GM12891 (cell line): ENCODE measurements at places on chromosomes 6 and 20.

DNA sequence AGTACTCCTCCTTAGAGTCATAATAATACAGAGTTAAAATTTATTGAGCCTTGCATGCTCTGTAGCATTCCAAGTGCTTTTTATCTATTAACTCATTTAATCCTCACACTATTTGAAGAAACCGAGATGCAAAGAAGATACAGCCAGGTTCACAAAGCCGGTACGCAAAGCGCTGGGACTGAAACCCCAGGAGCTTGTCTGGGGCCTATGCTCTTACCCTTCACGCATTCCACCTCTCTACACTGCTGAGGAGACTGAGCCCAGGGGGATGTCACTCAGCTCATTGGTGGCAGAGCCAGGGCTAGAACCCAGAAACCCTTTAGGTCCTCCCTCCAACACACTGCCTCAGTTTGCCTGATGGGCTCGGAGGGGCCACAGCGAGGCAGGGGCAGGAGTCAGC, 19.7 kb upstream of the MRPS18A start:
- no peak for DNase-seq

- DNase-seq, result no peak
Measured at GRCh38 chr6:45272626-45273025, 55.5 kb upstream of the RUNX2 start.

DNA sequence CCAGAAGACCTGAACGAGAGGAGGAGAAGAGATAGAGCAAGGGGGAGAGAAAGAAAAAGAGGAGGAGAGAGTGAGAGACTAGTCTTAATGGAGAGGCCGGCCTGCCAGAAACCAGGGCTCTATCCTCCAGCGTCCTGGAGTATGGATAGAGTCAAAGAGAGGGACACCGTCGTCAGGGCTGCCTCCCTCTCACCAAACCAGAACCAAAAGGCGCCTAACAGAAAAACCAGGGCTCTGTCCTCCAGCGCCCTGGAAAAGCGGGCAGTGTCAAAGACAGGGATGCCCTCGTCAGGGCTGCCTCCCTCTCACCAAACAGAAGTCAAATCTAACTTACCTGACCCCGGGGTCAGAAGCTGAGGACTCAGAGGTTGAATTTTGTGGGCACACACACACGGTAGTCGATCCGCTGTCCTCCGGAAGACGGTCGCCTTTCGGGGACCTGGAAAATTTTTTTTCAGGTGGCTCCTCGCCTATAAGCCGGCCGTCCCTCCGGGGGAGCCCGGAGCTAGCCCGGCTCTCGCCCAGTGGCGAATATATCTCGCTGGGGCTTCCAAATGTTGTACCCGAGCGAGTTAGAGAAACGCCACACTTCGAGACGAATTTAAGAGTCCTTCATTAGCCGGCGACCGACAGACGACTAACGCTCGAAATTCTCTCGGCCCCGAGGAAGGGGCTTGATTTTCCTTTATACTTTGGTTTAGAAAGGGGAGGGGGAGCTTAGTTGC, 148.2 kb downstream of the TRIM27 start:
- no peak for DNase-seq

- no peak for DNase-seq
Measured at GRCh38 chr6:73062130-73062529, 163.2 kb downstream of the KHDC1L start.

GRCh38 chr20:58531063-58531462, 15.9 kb upstream of the APCDD1L start:
- no peak for DNase-seq

- DNase-seq, result no peak
Measured at GRCh38 chr6:153106021-153106420, 25.1 kb downstream of the RGS17 start.

DNA sequence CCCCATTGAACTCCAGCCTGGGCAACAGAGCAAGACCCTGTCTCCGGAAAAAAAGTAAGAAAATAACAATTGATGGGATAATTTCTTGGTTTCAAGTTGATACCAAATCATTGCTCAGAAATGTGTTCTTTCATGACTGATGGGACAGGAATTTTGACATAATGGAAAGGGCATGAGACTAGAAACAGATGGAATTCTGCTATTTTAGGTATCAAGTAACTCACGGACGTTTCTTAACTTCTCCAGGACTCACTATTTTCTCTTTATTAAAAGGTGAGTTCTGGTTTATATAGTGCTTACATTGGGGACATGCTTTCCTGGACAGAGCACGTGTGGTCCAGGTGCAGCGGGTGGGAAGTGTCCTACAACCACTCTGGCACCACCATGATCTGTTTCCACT, 6.0 kb upstream of the DSP start:
- no peak for DNase-seq

GRCh38 chr6:42269974-42270510, 52.4 kb upstream of the MRPS10 start:
- DNase-seq, result no peak

DNA sequence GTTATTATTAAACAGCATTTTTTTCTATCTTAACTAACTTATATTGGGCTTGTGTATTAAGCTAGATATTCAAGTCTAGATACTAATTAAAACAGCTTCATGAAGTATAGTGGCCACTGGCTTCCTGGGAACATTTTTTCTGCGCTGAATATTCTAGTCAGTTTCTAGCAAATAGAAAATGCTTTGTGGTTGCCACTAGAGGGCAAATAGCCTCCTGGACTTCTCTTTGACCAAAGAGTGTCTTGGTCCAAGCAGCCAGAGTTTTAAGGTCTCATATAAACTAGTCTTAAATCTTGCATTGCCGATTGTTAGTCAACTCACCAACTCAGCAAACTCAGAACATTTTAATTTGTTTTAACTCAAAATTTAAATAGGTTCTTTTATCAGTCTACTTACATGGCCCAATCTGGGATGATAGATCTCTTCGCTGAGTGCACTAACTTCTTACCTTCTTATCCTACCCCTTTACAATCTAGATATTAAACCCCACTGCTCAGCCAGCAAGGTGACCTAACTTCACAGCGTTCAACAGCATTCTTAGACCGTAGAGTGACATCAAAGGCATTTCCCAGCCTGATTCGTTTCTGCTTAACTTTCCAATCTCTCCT, 24.6 kb upstream of the ID4 start:
- no peak for DNase-seq

- peak; percentile 35 for DNase-seq
Measured at GRCh38 chr6:134097114-134097707, 44.8 kb upstream of the SLC2A12 start.

GRCh38 chr20:3135507-3136070, 24.1 kb downstream of the FASTKD5 start:
- DNase-seq, result no peak

DNA sequence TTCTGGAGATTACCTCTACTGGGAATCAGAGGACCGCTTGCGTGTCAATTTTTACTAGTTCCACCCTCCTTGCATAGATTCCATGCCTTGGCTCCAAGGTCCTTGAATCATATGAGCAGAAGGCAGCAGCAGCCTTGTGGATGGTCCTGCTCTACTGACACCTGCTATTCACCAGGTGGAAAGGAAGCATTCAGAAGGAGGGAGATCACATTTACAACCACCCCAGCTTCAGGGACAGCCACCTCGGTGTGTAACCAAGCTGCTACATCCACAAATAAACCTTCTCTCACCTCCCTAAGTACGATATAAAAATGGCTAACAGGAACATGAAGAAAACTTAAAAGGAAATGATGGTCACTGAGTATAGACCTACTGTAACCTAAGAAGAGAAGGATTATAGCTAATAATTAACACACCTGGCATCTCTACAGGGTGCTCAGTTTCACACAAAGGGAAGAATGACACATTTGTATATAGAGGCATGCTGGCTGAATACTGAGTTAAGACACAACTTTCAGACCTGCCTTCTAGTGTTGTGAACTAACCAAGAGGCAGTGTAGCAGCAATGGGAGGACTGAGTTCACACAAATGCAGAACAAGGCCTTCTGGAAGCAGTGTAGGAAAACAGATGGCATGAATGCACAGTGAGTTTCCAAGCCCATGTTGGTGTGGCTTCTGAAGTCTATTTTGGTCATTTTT, 46.3 kb upstream of the SRPK1 start:
- no peak for DNase-seq

GRCh38 chr6:3226481-3227362, 731 bp downstream of the TUBB2B start:
- peak; percentile 57 for DNase-seq

DNA sequence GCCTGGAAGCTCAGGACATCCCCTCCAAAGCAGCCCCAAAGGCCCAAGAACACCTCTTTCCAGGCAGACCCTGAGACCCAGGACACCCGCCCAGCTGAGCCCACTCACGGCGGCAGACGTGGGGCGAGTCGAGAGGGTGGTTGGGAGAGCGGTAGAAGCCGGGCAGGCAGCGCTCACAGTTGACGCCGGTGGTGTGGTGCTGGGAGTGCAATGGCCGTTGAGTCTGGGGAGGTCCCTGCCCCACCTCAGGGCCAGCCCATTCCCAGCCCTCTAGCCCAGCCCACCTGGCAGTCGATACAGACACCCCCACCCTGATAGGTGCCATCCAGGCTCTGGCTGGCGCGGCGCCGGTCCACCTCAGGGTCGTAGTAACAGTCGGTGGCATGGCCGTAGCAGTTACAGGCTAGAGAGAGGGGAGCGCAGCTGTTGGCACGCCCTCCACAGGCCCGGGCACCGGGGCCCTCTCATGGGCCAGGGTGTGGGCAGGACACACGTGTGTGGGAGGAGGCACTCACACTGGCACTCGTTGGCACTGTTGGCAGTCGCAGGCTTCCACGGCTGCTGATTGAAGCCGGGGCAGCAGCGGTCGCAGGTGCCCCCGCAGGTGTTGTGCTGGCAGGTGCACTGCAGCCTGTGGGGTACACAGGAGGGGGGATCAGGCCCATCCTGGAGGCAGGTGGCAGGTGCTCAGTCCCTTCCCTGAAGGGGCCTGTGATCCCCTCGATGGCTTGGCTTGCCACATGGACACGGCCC, 20.5 kb downstream of the LAMA5 start:
- no peak for DNase-seq

- no peak for DNase-seq
Measured at GRCh38 chr6:157928428-157928827, 53.2 kb upstream of the SYNJ2 start.

DNA sequence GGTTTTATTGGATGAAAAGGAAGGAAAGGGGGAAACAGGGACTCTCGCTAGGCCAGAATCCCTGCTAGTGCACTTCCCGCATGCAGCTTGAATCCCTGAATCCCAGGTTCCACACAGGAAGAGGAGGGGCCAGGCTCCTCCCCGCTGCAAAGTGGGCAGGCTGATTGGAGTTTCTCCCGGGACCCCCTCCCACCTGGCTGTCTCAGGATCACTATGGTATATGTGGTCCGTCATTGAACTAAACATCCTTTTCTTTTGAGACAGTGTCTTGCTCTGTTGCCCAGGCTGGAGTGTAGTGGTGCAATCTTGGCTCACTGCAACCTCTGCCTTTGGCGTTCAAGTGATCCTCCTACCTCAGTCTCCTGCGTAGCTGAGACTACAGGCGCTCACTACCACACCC, 70.7 kb downstream of the FAM50B start:
- DNase-seq, result no peak

- no peak for DNase-seq
Measured at GRCh38 chr6:33426590-33427511, 7.0 kb downstream of the SYNGAP1 start.

DNA sequence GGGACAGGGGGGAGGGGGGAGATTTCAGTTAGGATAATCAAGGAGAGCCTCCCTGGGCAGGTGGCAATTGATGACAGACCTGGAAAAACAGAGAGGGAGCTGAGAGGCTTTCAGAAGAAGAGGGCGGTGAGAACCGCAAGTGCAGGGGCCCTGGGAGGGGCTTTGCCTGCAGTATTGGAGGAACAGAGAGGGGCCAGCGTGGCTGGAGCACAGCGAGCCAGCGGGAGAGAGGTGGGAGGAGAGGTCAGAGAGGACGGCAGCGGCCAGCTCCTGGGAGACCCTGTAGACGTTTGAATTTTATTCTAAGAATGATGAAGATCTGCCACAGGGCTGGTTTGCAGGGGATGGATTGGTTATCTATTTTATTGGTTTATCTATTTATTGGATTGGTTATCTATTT, 34.5 kb upstream of the NOL4L start:
- DNase-seq, result no peak

DNA sequence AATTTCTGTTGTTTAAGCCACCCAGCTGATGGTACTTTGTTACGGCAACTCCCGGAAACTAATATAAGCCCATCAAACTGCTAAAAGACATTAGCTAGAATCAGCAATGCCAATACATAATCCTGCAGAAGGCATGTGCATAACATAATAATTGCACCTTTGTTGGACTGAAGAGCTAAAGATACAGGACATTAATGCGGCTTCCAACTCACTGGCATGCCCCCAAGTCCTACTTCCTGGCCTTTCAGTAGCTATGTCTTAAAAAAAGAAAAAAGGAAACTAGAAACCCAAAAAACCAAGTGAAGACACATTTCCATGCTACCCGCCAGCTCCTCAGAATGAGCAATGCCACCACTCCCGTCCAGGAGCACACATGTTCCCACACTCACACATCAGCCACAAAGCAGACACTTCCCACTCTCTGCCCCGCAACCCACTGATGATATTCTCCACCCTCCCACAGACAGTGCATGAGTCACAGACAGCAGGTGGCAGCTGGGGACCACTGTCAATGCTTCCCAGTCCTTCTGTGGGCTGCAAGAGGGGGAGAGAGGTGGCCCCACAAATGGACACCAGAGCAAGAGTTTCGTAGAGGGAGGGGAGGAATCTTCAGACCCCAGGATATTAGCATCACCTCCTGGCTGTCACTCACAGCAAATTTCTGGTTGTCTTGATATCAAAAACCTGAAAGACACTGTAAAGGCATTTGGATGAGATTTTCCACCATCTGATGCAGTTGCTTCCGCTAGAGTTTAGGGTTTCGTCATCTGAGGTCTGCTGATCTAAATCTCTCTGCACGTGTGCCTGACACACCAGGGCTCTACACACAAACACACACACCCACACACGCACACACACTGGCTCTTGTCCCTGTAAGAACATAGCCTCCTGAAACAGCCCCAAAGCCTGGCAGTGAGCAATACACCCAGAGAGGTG, 32.8 kb downstream of the GFOD1 start:
- DNase-seq, result no peak

- no peak for DNase-seq
Measured at GRCh38 chr20:13515291-13515690, 123.4 kb downstream of the TASP1 start.

DNA sequence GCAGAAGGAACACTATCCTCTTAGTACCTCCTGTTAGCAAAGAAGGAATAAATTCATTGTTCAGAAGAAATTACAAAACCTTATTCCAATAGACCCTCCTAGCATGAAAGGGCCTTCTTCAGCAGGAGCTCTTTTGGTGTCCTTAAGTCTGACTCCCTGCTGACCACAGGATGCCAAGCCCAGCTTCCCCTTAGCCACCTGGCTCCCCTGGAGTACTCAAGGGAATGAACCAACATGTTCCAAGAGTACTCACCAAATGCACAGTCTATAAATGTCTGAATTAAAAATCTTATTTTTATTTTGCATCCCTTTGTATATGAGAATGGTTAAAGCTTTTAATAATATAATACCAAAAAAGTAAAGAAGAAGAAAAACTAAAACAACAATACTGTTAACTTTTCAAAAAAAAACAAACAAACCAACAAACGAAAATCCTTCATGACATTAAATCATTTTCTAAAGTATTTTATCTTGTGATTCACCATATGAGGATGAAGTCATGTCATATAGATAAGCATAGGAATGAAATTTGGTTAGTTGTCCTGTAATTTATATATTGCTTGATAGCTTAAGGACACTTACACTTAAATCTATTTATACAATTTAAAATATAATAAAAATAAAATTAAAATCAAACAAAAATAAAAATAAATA, 1355.1 kb downstream of the HACE1 start:
- DNase-seq, result no peak

- no peak for DNase-seq
Measured at GRCh38 chr20:25014816-25015215, 22.3 kb upstream of the APMAP start.
